ENCODE measurements at places on chromosomes 5 and 9.

GRCh38 chr9:35718721-35719511 lies 13.1 kb downstream of the TLN1 start:
- no peak for DNase-seq

DNA sequence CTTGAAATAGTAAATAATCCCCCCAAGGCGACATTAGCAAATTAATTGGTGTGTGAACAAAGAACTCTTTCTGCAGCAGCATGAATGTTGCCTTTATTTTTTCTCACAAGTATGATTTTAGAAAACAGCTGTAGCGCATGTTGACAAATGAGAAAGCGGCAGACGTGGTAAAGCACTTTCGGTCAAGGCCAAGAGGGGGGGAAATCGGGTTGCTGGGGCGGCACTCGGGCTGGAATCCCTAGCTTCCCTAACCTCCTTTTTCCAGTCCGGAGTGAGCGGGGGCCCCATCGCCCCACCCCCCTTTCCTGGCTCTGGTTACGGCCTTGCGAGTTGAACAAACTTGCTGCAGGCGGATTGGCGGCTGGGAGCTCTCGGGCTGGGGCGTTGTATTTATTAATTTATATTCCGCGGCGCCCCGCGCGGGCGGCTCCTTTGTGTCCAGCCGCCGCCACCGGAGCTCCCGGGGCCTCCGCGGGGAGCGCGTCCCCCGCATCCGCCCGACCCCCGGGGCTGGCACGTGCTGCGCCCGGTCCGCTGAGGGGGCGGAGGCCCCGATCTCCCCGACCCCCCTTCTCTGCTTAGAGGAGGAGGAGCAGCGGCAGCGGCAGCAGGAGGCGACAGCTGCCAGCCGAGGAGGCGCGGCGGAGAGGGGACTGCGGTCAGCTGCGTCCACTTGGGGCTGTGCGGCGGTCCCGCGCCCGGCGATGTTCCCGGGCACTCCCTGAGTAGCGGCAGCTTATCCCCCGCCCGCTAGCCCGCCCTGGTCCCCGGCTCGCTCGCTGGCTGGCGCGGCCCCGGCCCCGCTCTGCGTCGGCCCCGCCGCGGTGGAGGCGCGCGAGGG lies at the start of gene RHOBTB3:
Gene RHOBTB3, plus strand, starts transcription at position 607 of the 841 bp plus-strand sequence. CDS start 347 bp downstream, outside the sequence.
- peak; percentile 17 for DNase-seq

- no peak for DNase-seq
These were observed 12.9 kb downstream of the MSX2 start for GRCh38 chr5:174737330-174737729.

- no peak for DNase-seq
These were observed 44.5 kb upstream of the ORM1 start for GRCh38 chr9:114278356-114278755.

DNA sequence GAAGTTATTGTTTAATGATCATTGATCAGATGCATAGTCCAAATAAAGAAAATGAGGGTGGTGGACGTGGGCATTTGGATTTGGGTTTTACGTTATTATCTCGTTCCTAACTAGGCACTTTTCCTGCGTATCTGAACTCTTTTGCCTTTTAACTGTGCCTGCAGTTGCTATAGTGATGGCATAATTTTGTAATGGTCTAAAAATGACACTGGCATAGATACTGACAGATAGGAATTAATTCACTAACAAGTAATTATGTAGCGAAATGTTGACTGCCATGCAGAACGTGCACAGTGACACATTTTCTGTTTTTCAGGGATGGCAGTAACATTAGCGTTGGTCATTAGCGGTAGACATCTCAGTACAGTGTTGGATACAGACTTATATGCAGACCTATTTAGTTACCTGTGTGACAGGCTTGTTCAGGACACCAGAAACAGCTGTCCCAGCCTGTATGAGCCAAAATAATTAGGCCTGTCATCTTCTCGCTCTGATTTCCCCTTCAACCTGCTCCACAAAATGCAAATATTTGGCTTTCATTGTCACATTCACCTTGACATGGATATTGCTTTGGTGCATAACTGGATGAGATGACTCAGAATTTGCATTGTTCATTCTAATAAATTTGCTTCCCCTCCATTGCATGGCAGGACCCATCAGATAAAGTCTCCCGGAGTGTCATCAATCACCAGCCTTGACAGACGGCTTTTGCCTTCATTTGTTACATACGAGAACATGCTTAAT lies 413.3 kb upstream of the IRX1 start:
- no peak for DNase-seq

GRCh38 chr5:142934051-142934762 lies 164.0 kb downstream of the ARHGAP26 start:
- DNase-seq: no peak

- no peak for DNase-seq
These were observed 1.0 kb downstream of the NREP start for GRCh38 chr5:111755942-111756381.

DNA sequence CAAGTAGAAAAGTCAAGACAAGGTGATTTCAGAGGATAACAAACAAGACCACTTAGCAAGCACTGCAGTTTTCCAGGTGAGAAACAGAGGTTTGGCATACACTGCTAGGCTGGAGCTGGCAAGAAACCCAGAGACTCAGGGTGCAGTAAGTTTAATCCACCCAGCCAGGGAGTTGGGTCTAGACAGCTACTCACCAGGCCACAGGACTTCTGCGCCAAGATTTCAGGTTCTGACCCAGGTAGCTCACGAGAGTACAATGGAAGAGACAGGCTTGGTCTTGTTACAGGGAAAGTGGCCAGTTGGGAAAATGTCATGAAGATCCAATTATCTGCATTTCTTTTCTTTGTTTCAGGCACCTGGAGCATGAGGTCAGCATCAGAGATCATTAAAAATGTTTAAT lies 9.8 kb downstream of the SMIM23 start:
- no peak for DNase-seq

- no peak for DNase-seq
These were observed 243.6 kb downstream of the FANCC start for GRCh38 chr9:95073918-95074317.

- DNase-seq: no peak
These were observed 84.2 kb downstream of the GIN1 start for GRCh38 chr5:103035701-103036100.

DNA sequence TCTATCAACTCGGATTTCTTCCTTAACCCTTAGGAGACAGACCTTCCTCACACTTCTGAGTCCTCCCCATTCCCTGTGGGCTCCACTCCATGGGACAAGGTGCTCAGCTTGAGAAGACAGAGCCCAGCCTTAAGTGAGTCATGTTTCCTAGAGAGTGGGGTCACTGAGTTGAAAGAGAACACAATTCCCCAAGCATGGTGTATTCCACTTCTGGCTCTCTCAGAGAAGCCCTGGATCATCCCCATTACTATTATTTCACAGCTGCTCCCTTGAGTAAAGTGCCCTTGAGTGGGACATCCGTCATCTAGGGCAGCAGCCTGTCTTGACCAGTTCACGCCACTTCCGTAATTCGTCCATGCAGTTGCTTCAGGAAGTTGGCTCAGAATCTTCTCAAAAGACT lies 604.8 kb downstream of the BNC2 start:
- no peak for DNase-seq

DNA sequence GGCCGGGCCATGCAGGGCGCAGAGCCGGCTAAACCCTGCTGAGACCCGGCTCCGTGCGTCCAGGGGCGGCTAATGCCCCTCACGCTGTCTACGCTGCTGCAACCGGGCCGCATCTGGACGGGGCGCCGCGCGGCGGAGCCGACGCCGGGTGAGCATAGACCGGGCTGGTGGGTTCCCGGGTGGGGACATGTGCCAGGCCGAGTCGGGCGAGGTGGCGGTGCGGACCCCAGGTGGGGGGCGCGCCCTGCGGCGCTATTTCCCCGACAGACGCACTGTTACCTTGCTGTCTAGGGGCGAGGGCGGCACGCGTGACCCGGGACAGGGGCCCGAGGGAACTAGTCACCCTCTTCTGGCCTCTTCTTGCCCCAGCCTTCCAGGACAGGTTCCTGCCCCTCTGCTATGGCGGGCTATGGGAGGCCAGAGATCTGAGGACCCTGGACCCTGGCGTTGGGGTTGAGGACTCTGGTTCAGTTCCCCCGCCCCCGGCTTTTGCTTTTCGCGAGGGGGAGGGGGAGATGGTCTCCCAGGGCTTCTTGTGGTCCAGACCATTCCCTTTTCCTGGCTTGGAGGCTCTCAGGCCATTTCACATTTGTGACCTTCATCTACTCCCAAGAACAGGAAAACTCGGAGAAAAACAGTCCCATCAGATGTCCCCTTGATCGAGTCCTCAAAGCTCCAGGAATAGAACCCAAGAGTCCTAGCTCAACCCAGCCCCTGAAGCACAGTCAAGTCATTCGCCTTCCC lies 536 bp downstream of the SLC27A4 start:
- DNase-seq: no peak

- DNase-seq: no peak
These were observed 146.9 kb upstream of the SLC1A3 start for GRCh38 chr5:36459176-36460135.

- DNase-seq: no peak
These were observed 50.8 kb upstream of the TEX48 start for GRCh38 chr9:114732823-114733222.

DNA sequence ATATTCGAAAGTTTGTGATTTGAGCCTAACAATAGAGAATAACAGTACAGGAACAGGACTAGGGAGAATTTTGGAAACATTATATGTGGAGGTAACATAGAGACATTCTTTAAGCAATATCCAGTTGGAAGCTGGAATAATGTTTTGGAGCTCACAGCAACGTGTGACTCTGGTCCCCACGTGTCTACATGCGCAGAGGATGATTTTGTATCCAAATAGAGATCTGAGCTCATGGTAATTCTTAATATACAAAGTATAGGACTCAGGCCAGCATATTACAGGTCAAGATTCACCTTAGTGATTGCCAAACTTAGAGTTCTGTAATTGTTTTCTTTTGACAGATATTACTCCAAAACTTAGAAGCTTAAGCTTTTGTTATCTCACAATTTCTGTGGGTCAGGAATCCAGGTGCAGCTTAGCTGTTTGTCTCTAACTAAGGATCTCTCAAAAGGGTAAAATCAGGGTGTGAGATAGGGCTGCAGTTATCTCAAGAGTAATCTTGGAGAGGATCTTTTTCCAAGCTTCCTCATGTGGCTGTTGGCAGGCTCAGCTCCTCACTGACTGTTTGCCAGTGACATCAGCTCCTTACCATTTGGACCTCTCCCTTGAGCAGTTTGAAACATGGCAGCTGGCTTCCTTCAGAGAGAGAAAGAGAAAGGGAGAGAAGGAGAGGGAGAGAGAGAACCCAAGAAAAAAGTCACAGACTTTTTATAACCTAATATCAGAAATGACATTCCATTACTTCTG lies 272.0 kb upstream of the ZNF462 start:
- DNase-seq: no peak

DNA sequence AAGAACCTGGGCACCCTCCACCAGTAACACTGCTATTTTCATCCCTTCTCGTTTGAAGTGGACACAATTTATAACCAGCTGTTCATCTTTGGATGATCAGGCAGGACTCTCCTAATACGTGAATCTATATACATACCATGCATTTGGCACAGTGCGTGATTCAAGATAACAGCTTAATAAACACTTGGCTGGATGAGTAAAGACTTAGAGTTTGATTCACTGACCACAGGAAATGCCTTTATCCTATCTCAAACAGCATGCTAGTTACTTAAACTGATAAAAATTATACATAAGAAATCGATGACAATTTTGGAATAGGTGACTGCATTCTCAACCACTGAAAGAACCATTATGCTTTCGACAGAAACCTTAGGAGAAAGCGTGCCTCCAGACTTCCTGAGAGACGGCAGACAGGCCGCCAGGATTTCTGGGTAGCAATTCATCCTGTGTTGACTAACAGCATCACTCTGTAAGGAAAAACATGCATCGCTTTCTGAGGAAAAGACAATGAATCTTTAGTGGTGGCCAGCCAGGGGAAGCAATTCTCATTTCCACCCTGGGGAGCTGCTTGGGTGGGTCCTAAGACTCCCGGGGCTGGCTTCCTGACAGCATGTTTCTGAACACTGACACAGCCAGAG lies 9.7 kb downstream of the MRPL36 start:
- no peak for DNase-seq

DNA sequence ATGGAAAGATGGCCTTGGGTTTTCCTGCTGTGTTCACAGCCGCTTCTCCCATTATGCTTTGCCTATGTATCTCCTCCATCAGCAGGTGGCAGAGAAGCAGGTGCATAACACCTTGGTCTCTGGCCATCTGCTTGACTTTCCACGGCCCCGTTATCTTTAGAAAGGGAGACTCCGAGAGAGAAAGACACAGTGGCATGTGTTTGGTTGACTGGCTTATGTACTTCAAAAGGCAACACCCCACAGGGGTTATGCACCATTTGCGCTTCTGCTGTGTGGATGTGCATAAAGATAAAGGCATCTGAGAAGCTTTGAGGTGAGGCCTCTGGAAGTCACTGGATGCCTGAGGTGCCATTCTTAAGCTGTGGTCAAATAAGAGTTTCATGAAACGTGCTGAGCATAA lies 138.4 kb downstream of the EGFLAM start:
- DNase-seq: no peak

- no peak for DNase-seq
These were observed 101.6 kb upstream of the SSBP2 start for GRCh38 chr5:81852291-81853029.

DNA sequence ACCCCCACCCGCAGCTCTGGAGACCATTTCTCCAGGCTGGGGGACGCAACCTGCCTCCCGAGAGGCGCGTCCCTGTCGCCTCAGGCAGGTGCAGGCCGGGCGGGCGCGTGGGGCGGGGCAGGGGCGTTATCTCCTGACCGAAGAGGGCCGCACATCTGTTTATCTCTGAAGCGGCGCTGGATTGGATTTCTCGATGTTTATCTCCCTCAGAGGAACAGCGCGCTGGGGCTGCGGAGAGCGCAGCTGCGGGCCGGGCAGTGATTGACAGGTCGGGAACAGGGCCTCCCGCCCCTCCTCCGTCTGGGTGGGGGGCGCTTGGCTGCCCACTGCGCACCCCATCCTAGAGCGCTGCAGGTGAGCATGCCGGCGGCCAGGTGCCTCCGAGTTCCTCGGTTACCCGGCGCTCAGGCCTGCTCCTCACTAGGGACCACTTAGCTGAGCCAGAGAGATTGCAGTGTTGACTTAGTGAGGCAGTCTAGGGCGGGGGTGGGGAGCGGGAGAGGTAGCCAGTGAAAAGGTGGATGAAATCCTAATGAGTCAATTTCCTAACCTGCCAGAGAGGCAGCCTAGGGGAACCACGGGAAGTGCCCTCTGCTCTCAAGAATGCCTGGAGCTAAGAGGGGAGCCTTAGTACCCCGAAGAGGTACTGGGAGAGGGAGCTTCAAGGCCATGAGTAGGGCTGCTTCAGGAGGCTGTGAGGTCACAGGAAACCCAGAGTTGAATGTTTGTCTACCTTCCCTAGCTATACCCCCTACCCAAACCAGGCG lies 39.6 kb upstream of the TIFAB start:
- no peak for DNase-seq

- DNase-seq: no peak
These were observed 190.7 kb downstream of the CDK5RAP2 start for GRCh38 chr9:120389300-120389699.

DNA sequence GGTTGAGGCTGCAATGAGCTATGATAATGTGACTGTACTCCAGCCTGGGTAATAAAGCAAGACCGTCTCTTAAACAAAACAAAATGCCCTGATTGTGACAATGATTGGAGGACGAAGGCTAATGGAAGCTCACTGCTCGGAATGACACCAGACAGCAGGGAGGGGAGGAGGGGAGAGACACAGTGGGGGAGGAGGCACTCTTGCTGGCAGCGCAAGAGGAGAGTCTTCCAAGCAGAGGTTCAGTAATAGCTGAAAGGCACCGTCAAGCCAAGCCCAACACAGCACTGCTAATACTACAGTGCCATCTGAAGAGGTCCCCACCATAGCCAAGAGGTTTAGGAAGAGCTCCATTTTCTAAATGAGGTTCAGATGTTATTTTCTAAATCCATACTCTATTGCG lies 102.3 kb downstream of the GLDC start:
- no peak for DNase-seq

- DNase-seq: no peak
These were observed 195.3 kb downstream of the CNTLN start for GRCh38 chr9:17330097-17330496.

Measured in activated naive CD4-positive, alpha-beta T cell (primary cell).